Effector memory CD8-positive, alpha-beta T cell (primary cell): ENCODE measurements at places on chromosomes 5 and 9.

DNA sequence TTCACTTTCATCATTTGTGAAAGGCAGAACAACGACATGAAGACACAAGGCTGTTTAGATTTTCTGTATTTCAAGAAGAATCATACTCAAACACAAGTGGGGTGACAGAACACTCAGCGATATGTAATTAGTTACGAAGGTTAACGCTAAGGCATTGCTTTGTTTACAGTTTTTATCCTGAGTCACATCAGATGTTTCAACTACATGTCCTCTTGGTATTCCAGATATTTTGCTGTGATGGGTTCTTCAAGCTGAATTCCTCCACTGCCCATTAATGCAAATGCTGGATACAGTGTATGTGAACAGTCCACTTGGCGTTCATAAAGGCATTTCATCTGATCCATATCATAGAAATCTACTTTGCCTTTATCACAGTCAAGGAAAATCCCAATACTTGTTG lies 43.4 kb downstream of the TRIM36 start:
- no peak overlapping the region for H3K4me3 ChIP-seq
- H3K4me1 ChIP-seq = no peaks in the 10 kb centered on the region
- H3K27ac ChIP-seq = no peak overlapping the region
- peaks cover 9% of the 10 kb centered on the region for H3K27me3 ChIP-seq
- no peak for DNase-seq

DNA sequence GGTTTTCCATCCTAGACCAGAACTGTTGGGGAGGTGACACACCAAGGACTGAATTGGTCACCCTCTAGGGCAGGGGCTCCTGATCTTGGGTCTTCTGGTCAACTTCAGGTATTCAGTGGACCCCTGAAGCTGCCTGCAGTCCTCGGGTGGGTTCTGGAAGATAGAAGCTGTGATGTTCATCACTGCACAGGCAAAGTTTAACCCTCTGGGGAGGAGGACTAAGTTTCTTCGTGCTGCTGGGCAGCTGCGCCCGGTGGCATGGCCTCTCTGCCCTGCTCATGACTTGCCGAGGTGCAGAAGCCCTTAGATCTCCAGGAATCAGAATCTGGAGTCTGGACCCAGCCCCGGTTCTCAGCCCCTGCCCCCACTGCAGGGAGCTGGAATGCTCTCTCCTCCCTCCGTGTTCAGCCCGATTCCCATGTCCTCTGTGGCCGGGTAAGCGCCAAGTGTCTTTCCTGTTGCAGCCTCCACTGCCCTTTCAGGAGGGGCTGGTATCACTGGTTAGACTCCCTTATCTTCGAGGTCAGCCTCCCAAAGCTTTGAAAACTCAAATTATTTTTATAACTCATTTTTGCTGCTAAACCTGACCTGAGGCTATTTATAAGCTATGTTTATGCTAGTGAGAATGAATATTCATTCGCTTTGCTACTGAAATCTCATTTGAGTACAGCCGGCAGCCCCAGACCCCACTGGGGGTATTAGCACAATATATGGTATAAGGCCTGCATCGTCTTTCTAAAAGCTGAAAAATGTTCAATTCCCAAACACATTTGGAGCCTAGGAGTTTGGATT lies 1.7 kb downstream of the LAMC3 start:
- peaks cover 25% of the 10 kb centered on the region for H3K27me3 ChIP-seq
- H3K4me1 ChIP-seq = peaks cover 1% of the 10 kb centered on the region
- no peak overlapping the region for H3K4me3 ChIP-seq
- no peak for DNase-seq

DNA sequence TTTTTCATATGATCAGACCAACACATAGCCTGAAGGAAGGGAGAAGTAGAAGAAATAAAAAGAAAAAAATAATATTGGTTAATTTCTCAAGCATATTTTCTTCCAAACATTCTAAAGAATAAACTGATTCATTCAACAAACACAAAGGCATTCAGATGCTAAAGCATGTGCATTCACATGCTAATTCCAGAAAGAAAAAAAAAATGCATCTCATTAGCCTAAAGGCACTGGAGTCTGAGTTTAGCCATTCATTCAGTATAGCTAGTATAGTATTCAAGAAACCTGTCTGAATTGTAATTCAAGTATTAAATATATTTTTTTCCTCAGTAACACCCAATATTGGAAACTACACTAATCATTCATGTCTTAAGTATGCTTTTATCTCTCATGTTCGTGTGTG lies 61.0 kb upstream of the FER start:
- H3K27ac ChIP-seq = no peak overlapping the region
- H3K27me3 ChIP-seq = no peaks in the 10 kb centered on the region
- DNase-seq = no peak
- H3K4me1 ChIP-seq = no peaks in the 10 kb centered on the region

GRCh38 chr5:58016358-58016757 lies 443.5 kb downstream of the PLK2 start:
- no peaks in the 10 kb centered on the region for H3K4me1 ChIP-seq
- H3K27me3 ChIP-seq = no peaks in the 10 kb centered on the region

- peaks cover 4% of the 10 kb centered on the region for H3K4me1 ChIP-seq
- peaks cover 14% of the 10 kb centered on the region for H3K27me3 ChIP-seq
- H3K36me3 ChIP-seq = no peaks in the 10 kb centered on the region
- no peak overlapping the region for H3K27ac ChIP-seq
Observed at GRCh38 chr5:141084487-141084989, 9.9 kb upstream of the PCDHB2 start.

DNA sequence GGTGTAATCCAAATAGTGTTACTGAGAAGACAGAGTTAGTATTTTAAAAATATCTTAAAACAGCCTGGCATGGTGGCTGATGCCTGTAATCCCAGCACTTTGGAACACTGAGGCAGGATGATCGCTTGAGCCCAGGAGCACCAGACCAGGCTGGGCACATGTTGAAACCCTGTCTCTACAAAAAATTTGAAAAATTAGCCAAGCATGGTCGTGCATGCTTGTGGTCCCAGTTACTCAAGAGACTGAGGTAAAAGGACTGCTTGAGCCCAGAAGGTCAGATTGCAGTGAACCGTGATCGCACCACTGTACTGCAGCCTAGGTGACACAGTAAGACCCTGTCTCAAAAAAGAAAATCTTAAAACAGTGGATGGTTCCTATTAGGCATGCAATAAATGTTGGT lies 12.4 kb downstream of the IFNA1 start:
- H3K27me3 ChIP-seq = peaks cover 56% of the 10 kb centered on the region
- peaks cover 1% of the 10 kb centered on the region for H3K4me1 ChIP-seq
- no peak overlapping the region for H3K4me3 ChIP-seq
- DNase-seq = no peak

GRCh38 chr5:159050316-159051143 lies 49.2 kb downstream of the EBF1 start:
- no peaks in the 10 kb centered on the region for H3K4me1 ChIP-seq
- no peaks in the 10 kb centered on the region for H3K36me3 ChIP-seq
- H3K27me3 ChIP-seq = peaks cover 75% of the 10 kb centered on the region
- H3K4me3 ChIP-seq = no peak overlapping the region
- no peak for DNase-seq
